ENCODE measurements at places on chromosomes 2 and 18.

GRCh38 chr2:191038241-191038725 is 24.3 kb upstream of the STAT1 start:
- DNase-seq, result no peak

- no peak for DNase-seq
Observed at GRCh38 chr2:40962026-40962425, 510.1 kb upstream of the SLC8A1 start.

DNA sequence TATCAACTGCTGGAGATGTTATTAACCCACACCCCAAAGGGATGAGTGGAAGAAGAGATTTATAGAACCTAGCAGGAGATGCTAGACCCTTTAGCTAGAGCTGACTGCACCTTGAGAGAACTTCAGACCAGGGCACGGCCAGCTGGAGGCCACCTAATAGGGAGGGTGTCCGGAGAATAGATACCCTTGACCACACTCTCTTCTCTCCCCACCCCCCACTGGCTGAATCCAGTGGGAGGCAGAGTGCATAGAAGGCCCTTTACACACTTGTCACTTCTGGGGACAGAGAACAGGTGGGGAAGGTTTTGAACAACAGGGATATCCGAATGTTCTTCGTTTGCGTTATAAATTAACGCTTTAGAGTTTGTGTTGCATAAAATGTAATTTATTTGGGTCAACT is 84.6 kb downstream of the PHLPP1 start:
- DNase-seq, result no peak

- DNase-seq, result no peak
Observed at GRCh38 chr2:28185153-28185552, 207.5 kb upstream of the FOSL2 start.

DNA sequence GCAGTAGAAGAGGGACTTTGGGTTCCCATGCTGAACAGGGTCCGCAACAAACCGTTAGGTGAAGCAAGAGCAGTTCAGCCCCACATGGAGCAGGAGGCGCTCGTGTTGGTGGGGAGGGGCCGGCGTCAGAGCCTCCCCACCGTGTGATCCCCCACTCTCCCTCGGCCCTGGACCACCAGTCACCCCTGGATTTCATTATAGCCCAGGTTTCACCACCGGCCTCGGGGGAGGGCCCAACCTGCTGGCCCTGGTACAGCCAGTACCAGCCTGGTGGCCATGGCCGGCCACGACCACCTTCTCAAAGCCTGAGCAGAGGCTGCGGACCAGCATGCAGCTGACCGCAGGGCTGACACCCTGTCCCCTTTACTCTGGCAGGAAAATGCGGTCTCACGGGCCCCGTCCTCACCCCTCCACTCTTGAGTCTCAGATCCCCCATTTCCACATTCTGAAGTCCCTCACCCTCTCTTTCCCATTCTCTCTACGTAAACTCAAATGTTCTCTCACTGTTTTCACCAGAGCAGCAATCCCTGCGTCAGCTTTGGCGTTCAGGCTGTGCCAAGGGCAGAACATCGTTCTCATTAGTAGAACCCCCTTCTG is 8.6 kb downstream of the MLPH start:
- DNase-seq, result no peak

Data from HepG2 (cell line).